ENCODE measurements at places on chromosomes 1 and 21.

- DNase-seq, result no peak
These were observed 24.4 kb downstream of the RC3H1 start for GRCh38 chr1:173997791-173998190.

DNA sequence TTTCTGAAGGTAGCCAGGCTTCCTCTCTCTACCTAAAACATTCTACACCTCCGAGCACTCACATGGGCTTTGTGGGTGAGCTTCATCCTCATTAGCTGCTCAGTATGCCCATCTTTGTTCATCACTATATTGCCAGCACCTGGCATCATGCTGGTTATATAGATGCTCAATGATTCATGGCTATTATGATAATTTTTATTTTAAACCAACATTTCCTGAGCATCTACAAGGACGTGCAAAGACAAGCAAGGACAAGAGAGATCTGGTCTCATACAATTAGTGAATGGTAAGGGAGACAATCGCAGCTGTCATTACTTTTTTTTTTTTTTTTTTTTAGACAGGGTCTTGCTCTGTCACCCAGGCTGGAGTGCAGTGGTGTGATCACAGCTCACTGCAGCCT is 11.3 kb upstream of the QSOX1 start:
- no peak for DNase-seq

- no peak for DNase-seq
These were observed 65.3 kb downstream of the URB2 start for GRCh38 chr1:229691362-229691761.

DNA sequence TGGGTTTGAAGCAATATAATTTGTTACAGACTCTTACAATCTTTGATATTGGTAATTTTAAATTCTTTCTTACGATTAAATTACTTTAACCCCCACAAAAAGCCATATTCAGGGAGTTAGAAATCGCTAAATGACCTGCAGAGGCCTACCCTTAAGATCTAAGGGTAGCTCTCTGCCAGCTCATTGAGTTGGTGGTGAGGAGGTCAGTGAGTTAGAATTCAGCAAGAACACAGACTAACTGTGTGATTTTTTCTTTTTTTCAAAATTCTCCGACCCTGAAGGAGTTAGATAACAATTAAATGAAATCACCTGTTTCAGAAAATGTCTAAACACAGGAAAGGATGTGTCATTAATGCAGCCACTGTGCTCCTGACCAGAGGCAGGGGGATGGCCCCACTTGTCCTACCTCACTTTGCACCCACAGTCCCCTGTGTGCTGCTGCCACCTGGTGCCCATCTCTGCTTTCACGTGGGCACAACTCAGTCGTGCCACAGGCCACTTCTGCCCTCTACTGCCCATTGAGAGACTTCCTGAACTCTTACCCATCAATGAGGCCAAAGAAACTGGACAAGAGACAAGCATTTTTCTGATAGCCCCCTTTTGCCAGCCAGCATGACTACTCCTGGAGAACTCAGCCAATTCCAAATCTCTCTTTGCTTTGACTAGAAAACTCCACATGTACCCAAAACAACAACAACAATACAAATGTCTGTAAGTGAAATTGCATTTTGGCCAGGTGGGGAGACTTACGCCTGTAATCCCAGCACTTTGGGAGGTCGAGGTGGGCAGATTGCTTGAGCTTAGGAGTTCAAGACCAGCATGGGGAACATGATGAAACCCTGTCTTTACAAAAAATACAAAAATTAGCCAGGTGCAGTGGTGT is 8.4 kb downstream of the CFAP45 start:
- peak; percentile 58 for DNase-seq

GRCh38 chr1:101438359-101438758 is 201.5 kb downstream of the S1PR1 start:
- DNase-seq, result no peak

DNA sequence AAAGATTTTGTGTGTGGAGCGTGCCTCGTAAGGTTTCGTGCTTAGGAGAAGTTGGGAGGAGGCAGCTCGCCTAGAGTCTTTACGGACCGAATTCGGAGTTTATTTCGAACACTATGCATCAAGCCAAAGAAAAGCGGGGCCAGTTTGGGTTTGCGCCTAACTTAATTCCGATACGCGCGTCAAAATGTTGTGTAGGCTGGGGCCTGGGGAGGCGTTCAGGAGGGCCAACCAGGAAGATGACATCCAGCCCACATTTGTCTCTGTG is 6.4 kb downstream of the FOXD2 start:
- no peak for DNase-seq

GRCh38 chr1:5980314-5981008 is 11.8 kb downstream of the NPHP4 start:
- DNase-seq, result no peak

- no peak for DNase-seq
These were observed 20.3 kb downstream of the ZMYM4 start for GRCh38 chr1:35288761-35289160.

GRCh38 chr1:52002038-52002917 is 11.8 kb upstream of the RAB3B start:
- peak; percentile 38 for DNase-seq

GRCh38 chr1:3015269-3015635 is 6.0 kb upstream of the ACTRT2 start:
- DNase-seq, result no peak

DNA sequence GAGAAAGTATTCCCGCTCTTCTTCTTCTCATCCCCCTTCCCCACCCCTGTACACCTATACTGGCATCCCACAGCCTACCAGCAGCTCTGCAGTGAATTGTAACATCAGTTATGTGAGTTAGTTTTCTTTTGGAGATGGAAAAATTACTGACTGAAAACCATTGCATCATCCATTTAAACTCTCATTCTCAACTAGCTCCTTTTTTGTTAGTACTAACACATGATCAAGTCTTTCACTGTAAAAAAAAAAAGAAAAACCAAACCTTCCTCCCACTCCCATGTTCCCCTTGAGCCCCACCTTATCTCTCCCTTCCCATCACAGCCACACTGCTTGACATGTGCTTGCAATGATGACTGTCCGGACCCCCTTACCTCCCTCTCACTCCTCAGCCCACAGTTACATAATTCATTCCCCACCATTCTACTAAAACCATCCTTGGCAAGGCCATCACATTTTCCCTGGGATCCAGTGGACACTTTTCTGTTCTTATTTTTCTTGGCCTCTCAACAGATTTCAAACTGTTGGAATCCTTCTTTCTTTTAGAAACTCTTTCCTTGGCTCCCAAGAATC is 23.2 kb upstream of the RAVER2 start:
- no peak for DNase-seq

GRCh38 chr1:54124906-54125305 is 27.9 kb downstream of the CDCP2 start:
- DNase-seq, result no peak

GRCh38 chr1:150661156-150661555 is 31.7 kb upstream of the ENSA start:
- no peak for DNase-seq

DNA sequence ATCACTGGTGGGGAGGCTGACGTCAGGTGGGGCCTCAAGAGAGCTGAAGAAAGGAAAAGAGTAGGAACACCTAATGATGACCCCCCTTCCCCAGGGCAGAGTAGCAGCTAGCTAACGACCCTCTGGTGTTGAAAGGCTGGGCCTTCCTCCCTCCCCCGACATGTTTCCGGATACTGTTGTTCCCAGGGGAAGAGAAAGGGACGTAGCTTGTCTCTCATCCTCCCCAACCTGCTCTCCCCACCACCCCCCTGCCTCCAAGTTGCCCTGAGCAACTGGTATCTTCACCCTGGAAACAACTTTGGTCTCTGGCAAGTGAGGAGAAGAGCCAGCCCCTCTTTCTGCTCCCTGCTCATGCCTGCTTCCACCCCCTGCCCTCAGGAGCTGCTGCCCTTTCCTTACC is 2.4 kb downstream of the SEMA6C start:
- no peak for DNase-seq

GRCh38 chr1:45551684-45552083 is 1.1 kb downstream of the AKR1A1 start:
- no peak for DNase-seq

DNA sequence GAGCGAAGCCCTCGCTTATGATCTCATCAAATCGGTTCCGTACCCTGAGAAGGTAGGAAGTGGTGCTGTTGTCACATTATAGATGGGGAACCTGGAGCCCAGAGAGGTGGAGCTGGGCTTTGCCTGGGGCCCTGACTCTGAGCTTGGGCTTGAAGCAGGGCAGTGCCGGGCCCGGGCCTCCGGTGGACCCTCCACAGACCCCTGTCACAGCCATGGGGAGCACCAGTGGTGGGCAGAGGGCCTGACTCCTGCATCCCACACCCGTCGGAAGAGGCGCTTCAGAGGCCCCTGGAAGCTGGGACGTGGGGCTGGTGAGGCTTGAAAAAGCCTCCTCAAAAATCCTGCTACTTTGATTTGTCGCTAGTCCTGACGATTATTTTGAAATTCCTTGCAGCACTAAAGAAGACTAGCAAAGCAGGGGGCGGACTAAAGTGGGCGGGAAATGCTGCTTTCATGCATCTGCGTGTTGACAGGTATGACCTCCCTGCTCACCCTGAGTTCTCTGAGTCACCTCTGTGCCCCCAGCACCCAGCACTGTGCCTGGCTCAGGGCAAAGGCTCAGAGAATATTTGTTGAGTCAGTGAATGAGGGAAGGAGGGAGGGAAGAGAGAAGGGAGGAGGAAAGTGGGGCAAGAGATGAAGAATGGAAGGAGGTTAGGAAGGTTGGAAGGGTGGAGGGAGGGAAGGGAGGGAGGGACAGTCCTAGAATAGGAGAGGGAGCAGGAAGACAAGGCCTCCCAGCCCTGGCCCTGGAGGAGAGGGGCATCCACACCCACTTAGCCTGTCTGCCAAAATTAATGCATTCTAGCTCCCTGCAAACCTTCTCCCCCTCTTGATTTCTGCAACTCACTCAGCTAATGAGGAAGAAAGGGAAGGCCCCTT is 262.8 kb upstream of the VAMP3 start:
- no peak for DNase-seq

GRCh38 chr1:102102276-102102780 is 105.6 kb upstream of the OLFM3 start:
- no peak for DNase-seq

GRCh38 chr1:204072931-204073836 is at the start of gene SOX13:
Gene SOX13 (plus strand): TSS chr1:204073115. CDS start chr1:204112916, 39,801 bp downstream.
- DNase-seq, result no peak

- DNase-seq, result no peak
These were observed 263.4 kb upstream of the SNX7 start for GRCh38 chr1:98398092-98398491.

DNA sequence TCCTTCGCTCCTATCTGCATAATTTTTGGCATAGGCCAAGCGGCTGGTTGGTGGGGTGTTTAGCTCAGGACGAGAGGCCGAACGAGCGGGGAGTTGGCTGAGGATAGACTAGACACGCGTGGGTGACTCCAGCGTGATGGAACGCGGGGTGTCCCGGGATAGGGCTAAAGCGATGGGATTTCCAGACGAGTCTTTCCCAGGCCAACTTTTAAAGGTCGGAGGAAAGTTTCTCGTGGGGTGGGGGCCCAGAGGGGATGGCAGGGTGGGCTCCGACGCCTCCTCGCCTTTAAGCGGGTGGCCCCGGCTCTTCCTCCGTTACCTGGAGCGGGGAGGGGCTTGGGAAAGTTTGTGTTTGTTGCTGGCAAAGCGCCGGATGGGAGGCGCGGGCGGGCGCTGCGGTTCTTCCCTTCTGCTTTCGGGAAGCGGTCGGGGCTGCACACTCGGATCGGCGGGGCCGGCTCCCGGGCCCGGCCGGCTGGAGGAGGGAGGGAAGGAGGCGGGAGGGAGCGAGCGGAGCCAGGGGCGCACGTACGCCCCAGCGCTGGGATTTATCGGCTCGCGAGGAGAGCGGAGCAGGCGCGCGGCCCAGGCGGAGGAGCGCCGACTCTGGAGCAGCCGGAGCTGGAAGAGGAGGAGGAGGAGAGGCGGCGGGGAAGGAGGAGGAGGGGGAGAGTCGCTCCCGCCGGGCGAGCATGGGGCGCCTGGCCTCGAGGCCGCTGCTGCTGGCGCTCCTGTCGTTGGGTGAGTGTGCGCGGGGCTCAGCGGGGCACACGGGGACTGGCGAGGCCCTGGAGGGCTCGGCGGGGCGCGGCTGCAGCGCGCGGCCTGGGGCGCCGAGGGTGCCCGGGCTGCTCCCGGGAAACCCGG is at the start of gene PTGFRN:
Gene PTGFRN, plus strand, starts transcription at position 405 of the 867 bp plus-strand sequence. Its CDS starts 288 bp downstream, at position 693.
- DNase-seq, result no peak

GRCh38 chr1:76905876-76906595 is 38.8 kb downstream of the ST6GALNAC5 start:
- no peak for DNase-seq

DNA sequence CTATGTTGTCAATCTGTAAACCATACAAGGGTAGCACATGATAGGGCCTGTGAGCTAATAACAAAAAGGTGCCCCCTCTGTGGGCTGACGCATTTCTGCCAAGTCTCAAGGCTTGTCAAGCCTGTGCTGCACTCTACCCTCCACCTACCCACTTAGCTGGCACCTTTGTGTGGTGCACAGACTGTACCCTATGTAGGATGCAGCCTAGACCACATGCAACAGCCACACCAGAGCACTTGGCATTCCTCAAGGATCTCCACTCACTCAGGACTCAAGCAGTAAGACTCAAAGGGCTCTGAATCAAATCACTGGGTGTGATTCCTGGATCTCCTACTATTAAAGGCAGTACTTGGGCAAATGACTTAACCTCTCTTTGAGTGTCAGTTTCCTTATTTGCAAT is 133.5 kb downstream of the BEND5 start:
- no peak for DNase-seq

DNA sequence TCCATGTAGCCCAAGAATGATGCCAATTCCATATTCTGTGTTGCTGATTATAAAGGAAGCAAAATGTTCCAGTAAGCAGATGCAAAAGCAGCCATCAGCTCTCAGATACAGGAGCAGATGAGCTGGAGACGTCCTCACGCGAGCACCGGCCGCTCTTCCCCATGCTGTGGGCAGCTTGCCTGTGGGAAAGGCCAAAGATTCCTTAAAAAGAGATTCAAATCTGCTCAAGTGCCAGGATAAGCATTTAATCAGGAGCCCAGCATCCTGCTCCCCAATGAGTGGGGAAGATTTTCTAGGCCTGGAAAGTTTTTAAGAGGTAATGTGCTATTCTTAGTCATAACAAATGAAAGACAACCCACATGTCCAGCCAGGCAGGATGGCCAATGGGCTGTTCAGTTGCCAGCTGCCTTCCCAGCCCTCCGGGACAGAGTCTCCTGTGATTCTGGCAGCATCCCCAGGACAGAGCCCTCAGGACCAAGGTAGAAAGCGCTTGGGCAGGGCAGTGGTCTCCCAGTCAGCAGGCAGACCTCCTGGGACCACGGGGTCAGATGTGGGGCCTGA is 108.2 kb upstream of the TMPRSS2 start:
- no peak for DNase-seq

- no peak for DNase-seq
These were observed 10.8 kb downstream of the OSBPL9 start for GRCh38 chr1:51627672-51628071.

DNA sequence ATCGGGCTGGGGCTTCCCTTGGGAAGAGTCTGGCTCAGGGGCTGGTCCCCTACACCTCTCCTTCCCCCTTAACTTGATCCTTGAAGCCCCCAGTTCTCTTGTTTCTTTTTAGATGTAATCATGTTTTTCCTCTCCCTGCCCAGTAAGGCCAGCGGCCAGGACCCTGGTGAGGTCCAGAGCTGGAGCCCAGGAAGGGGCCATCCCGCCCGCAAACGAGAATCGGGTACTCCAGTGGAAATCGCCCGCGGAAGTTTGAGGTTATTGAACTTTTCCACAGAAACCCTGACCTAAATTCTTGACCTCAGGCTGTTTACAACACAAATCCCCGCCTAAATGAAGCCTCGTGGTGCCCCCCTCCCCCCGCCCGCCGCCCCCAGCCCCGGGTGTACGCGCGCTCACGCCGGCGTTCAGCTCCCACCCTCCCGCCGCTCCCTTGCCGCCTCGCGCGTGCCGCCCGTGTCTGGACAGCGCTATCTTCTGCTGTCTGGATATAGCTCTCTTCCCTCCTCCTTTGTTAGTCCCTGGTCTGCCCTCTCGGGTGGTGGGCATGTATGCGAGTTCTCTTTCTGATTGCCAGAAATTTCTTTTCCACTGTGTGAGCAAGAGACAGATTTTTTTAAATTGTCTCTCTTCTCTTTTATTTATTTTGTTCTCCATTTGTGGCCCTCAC is 165.9 kb upstream of the CACNA1E start:
- no peak for DNase-seq

Measured in T-cell (primary cell).